ENCODE measurements at places on chromosomes 6 and 20. TPM values are rescaled to one million over a fixed set of nuclear protein-coding genes. Genes with fewer than 3 reads are reported as not detected.

GRCh38 chr6:167993831-167994230, 3.6 kb upstream of the KIF25 start:
- DNase-seq = no peak

GRCh38 chr6:111952821-111953540, 79.7 kb upstream of the FYN start:
- no peak for DNase-seq

- no peak for DNase-seq
Observed at GRCh38 chr20:49395183-49395582, 87.3 kb downstream of the KCNB1 start.

DNA sequence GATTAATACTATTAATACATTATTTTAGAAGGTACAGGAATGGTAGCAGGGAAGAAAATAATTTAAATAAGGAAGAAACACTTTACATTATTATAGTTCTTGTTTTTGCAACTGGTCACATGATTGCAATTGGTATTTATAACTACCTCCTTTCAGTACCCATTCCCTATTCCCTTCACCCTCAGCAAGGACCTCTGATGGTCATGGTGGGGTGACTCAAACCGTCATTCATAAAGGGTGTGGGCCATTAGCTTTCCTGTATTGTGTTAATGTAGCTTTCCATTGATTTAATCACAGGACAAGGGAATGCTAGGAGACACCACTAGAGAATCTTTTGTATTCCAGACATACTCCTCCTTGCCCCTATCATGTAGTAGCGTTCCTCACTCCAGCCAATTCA, 47.2 kb upstream of the TMEM244 start:
- no peak for DNase-seq

DNA sequence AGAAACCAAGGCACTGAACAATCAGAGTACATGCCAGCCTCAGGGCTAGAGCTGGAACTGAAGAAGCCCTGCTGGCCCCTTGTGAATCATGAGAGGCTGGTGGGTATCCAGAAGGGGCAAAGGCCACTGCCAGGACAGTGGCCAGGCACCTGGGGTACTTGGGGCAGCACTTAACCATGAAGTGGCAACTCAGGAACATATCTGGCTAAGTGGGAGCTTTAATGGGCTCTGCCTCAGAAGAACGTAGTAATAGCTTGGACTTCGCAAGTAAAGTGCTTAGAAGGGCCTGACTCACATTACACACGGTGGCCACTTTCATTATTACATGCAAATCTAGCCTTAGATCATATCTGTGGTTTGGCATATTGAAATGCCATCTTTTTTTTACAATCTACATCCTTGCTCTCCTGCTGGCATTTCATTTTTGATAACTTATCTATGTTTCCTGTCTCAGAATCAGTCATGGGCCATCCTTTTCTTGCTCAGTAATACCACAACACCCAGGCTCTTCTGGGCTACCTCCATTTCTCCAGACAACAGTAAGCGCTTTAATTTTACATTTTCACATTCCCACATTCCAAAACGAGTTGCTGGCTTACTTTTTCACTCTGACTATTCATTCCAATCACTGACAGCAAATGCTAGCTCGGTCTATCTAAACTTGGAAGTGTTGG, 21.6 kb downstream of the NAPB start:
- no peak for DNase-seq

GRCh38 chr20:44811150-44811685, 872 bp upstream of the RIMS4 start:
- DNase-seq = no peak

- DNase-seq = no peak
Observed at GRCh38 chr6:69090132-69090531, 455.1 kb downstream of the ADGRB3 start.

DNA sequence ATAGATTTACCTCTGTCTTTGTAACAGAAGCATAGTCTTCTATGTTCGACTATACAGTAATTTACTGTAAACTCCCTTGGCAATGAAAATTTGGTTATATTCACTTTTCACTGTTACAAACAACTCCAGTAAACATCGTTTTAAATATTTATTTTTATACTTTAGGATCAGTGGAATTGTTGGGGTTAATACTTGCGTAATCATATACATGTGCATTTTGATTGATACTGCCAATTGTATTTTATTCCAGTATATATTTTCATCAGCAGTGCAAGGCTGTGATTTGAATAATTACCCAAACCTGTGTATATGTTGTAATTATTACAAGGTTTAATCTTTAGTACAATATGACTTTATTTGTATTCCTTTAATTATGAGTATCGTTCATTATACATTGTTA, 255.7 kb downstream of the ARID1B start:
- DNase-seq = no peak

- no peak for DNase-seq
Observed at GRCh38 chr6:75296811-75297779, 12.5 kb upstream of the TMEM30A start.

GRCh38 chr6:99618649-99619408, 12.2 kb downstream of the PRDM13 start:
- no peak for DNase-seq

DNA sequence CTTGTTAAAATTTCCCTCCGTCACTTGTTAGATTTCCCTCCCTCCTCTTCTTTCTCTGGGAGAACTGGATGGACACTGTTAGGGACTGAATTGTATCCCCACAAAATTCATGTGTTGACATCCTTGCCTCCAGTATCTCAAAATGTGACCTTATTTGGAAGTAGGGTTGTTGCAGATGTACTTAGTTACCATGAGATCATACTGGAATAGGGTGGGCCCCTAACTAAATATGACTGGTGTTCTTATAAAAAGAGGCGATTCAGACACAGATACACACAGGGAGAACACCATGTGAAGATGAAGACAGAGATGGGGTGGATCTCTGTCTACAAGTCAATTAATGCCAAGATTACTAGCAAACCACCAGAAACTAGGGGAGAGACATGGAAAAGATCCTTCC, 139.5 kb downstream of the ALDH8A1 start:
- no peak for DNase-seq

- peak; percentile 78 for DNase-seq
Observed at GRCh38 chr6:166957087-166957804, 896 bp upstream of the RNASET2 start.

DNA sequence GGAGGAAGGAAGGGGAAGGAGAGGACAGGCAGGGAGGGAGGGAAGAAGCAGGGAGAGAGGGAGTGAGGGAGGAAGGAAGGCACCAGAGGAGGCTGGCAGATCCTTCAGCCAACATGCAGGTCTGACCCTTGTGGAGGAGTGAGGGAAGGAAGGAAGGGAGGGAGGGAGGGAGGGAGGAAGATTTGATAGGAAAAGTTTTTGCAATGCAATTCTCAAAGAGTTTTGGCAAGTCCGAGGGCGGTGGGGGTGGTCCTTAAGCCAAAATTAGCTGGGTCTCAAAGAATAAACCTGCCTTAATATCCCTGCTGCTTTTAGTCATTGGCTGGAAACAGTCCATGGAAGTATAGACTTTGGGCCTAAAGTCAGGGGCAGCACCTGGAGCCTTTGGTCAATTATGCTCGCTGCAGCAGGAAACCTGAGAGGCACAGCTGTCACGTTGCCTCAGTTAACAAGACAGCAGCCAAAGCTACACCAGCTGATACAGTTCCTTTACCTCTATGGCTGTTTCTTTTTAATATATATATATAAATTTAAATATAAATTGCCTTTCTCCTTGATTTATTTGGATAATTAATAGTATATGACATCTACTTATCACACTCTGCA, 115.7 kb upstream of the RALGAPA2 start:
- no peak for DNase-seq

DNA sequence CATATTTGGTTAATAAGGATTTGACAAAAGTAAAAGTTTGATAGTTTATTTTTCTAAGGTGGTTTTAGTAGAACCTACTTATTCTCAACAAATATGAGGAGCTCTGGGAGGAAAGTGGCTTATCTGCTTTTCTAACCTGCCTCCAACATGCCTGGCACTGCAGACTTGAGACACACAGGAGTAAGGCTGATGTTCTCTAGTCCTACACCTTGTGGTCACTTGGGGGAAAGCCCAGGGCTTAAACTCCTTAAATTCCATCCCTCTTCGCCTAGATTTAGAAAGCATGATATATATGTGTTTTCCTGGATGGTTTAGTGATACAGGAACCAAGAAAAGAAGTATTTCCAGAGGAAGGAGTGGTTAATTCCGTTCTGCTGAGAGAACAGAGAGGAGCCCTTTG, 39.9 kb upstream of the SAMD5 start:
- no peak for DNase-seq

The CRISP3 gene
- total RNA-seq = not detected
